Chondrocyte (in vitro differentiated cells): ENCODE measurements at places on chromosomes 5 and 9. TPM values are rescaled to one million over a fixed set of nuclear protein-coding genes. Genes with fewer than 3 reads are reported as not detected.

CPEB4 gene
- 24.7 to 27.7 TPM (median 27.1 TPM) in 3 replicates for total RNA-seq

ADRB2 gene
- total RNA-seq, result 0.40 to 1.2 TPM (median 0.54 TPM) in 3 replicates

WNT8A gene
- total RNA-seq, result not detected in 3 replicates

PAEP gene
- not detected in 3 replicates for total RNA-seq

ARL14EPL gene
- not detected in 3 replicates for total RNA-seq

PDGFRB gene
- total RNA-seq, result 331 to 532 TPM (median 499 TPM) in 3 replicates

DDX46 gene
- 32.0 to 55.8 TPM (median 37.8 TPM) in 3 replicates for total RNA-seq

DNA sequence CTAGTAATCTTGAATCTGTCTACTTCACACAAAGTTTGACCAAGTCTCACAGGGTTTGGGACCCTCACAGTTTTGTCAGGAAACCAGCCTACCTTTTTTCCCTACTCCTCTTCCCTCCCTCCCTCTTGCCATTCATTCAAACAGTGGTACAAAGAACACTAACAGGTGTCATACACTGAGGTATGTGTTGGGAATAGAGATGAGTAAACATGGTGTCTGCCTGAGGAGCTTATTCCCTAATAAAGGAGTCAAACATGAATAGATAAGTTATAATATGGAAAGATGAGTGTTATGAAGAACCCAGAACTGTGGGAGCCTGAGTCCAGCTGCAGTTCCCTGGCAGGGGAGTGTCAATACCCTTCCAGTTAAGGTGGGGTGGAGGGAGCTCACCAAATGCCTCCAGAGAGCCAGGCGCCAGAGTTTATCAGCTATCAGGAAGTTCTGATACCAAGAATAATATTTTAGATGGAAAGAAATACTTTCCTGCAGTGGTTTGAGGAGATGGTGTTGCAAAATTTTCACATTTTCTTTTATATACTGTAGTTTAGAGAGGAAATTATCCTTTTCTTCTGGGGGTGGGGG, 183.4 kb upstream of the NR3C1 start:
- H3K27me3 ChIP-seq, result no peaks in the 10 kb centered on the region
- peaks cover 14% of the 10 kb centered on the region for H3K4me1 ChIP-seq
- DNase-seq, result no peak
- no peak overlapping the region for H3K4me3 ChIP-seq

DNA sequence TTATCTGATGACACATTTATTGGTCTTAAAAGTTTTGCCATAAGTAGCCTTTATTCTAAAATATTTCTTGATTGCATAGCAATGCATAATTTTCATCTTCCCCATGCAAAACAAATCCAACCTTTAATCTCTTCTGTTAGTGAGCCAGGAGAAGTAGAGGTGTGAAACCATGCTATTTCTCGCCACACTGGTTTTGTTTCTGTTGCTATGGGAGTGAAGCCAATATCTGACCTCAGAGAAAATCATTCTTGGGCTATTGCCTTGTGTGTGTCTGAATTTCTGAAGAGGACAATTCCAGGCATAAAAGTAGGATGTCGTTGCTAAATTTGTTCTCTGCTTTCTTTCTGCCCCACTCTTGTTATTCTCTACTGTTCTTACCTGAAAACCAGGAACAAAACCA, 183.6 kb downstream of the PTTG1 start:
- H3K4me1 ChIP-seq, result no peaks in the 10 kb centered on the region
- peaks cover 1% of the 10 kb centered on the region for H3K27me3 ChIP-seq
- no peak for DNase-seq
- H3K27ac ChIP-seq, result no peak overlapping the region
- H3K4me3 ChIP-seq, result no peak overlapping the region

DNA sequence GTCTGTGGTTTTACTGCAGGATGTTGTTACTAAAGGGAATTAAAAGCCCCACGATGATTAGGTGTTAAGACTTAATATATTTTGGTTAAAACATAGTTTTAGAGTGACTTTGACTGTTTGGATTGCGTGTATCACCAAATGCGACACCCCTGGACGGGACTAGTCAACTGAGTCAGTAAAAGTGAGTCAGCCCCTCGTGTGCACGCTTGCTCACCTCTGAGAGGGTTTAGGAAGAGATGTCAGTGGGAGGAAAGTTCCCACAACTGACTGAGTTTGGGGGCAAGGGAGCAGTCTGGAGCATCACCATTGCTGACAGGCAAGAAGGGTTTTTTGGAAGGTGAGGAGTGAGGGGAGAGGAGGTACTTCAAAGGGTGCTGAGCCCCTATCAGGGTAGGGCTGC, 14.4 kb upstream of the DMRT3 start:
- H3K27me3 ChIP-seq, result peaks cover 53% of the 10 kb centered on the region
- H3K4me1 ChIP-seq, result no peaks in the 10 kb centered on the region
- no peaks in the 10 kb centered on the region for H3K36me3 ChIP-seq
- no peak for DNase-seq
- H3K27ac ChIP-seq, result no peak overlapping the region

DNA sequence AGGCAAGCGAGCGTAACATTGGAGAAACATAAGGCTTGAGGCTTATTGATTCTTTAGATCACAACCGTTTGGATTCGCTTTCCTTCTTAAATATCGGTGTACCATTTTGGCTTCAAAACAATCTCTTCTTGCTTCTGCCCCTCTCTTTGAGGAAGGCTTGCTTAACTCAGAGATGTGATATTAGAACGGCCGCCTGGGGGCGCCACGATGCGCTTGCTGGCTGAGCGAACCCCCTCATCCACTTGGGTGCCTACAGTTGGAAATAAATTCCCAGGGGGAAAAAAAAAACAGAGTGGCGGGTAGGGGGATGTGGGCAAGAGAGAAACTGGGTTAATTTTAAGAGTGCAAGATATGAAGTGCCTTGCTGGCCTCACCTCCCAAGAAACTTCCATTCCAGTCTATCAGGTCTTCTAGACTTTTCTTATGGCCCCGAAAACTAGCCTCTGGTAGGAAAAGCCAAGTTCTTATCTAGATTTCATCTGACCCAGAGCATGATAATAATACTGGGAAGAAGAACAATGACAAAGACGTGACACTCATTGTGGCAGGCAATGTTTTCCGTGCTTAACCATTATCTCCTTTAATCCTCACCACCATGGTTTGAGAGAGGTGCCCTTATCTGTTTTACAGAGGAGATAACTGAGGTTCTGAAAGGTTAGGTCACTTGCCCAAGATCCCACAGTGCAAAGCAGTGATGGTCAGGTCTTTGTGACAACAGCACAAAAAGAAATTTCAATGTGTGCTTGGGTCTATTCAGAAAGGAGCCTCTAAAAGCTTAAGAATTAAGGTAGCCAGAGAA, 115.8 kb downstream of the DPYSL3 start:
- H3K4me3 ChIP-seq, result no peak overlapping the region
- H3K27ac ChIP-seq, result no peak overlapping the region
- no peaks in the 10 kb centered on the region for H3K27me3 ChIP-seq
- H3K4me1 ChIP-seq, result peaks cover 2% of the 10 kb centered on the region
- H3K36me3 ChIP-seq, result peaks cover 33% of the 10 kb centered on the region

GRCh38 chr5:140671472-140672125, 1.8 kb downstream of the DND1 start:
- no peak overlapping the region for H3K4me3 ChIP-seq
- H3K27ac ChIP-seq, result no peak overlapping the region
- DNase-seq, result no peak
- no peaks in the 10 kb centered on the region for H3K27me3 ChIP-seq
- peaks cover 13% of the 10 kb centered on the region for H3K4me1 ChIP-seq

DNA sequence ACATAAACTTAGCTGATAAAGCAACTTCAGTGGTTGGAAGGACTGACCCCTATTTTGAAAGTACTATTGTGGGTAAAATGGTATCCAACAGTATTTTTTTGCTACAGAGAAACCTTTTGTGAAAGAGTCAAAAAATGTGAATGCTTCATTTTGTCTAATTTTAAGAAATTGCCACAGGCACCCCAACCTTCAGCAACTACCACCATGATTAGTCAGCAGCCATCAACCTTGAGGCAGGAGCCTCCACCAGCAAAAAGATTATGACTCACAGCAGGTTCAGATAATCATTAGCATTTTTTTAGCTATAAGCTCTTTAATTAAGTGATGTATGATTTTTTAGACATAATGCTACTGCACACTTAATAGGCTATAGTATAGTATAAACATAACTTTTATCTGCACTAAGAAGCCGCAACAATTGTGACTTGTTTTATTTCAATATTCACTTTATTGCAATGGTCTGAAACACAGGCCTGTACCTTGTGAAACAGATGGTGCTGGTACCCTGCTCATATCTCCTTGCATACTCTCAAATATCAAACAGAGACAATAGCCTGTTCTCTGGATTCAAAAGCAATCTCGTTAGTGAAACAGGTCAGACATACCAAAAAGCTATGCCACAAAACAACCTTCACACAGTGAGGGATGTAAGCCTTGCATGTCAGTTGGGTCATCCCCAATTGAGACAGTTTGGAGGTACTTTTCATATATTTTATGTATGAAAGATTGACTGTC, 261.2 kb upstream of the FAM174A start:
- H3K27ac ChIP-seq, result no peak overlapping the region
- no peaks in the 10 kb centered on the region for H3K36me3 ChIP-seq
- no peak for DNase-seq
- no peak overlapping the region for H3K4me3 ChIP-seq
- peaks cover 17% of the 10 kb centered on the region for H3K4me1 ChIP-seq

DNA sequence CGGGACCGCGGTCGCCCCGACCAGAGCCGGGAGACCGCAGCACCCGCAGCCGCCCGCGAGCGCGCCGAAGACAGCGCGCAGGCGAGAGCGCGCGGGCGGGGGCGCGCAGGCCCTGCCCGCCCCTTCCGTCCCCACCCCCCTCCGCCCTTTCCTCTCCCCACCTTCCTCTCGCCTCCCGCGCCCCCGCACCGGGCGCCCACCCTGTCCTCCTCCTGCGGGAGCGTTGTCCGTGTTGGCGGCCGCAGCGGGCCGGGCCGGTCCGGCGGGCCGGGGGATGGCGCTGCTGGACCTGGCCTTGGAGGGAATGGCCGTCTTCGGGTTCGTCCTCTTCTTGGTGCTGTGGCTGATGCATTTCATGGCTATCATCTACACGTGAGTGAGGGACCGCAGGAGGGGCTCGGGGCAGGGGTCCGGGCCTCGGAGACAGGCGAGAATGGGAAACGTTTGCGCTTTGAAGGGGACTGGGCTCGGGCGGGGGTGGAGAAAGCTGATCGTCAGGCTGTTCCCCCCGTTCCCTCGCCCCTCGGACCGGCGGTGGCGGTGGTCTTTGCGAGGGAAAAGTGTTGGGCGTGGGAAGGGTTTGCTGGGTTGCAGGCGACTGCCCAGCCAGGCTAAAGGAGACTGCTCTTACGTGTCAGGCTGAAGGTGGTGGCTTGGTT, 457 bp downstream of the UGCG start:
- no peak overlapping the region for H3K27ac ChIP-seq
- H3K4me3 ChIP-seq, result peak overlapping the region; percentile 80
- H3K36me3 ChIP-seq, result no peaks in the 10 kb centered on the region
- no peaks in the 10 kb centered on the region for H3K27me3 ChIP-seq
- peaks cover 7% of the 10 kb centered on the region for H3K4me1 ChIP-seq

- H3K27ac ChIP-seq, result peak overlapping the region; percentile 2
- no peak for DNase-seq
- H3K36me3 ChIP-seq, result peaks cover 1% of the 10 kb centered on the region
Observed at GRCh38 chr5:134626369-134627014, 6.1 kb downstream of the SAR1B start.

- H3K4me3 ChIP-seq, result no peak overlapping the region
- no peaks in the 10 kb centered on the region for H3K27me3 ChIP-seq
- H3K27ac ChIP-seq, result no peak overlapping the region
- no peak for DNase-seq
- peaks cover 4% of the 10 kb centered on the region for H3K4me1 ChIP-seq
Observed at GRCh38 chr5:110544603-110545002, 181.9 kb downstream of the TMEM232 start.

DNA sequence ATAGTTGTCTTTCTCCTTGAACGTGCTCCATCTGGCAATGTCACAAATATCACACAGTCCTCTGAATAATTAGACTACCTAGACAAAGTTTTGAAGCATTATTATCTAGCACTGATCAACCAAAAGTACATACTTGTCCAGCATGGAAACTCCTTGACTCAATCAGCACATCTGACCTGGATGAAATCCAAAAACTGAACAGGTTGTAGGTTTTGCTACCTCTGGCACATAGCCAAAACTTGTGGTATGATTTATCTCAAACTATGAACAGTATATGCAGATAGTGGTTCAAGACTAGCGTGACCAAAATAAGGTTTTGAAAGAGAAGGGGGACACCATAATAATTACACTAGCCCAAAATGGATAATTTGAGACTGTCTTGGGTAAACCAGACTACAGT, 158.1 kb downstream of the ARRDC3 start:
- H3K4me1 ChIP-seq, result peaks cover 4% of the 10 kb centered on the region
- no peaks in the 10 kb centered on the region for H3K27me3 ChIP-seq
- H3K36me3 ChIP-seq, result no peaks in the 10 kb centered on the region
- DNase-seq, result no peak

DNA sequence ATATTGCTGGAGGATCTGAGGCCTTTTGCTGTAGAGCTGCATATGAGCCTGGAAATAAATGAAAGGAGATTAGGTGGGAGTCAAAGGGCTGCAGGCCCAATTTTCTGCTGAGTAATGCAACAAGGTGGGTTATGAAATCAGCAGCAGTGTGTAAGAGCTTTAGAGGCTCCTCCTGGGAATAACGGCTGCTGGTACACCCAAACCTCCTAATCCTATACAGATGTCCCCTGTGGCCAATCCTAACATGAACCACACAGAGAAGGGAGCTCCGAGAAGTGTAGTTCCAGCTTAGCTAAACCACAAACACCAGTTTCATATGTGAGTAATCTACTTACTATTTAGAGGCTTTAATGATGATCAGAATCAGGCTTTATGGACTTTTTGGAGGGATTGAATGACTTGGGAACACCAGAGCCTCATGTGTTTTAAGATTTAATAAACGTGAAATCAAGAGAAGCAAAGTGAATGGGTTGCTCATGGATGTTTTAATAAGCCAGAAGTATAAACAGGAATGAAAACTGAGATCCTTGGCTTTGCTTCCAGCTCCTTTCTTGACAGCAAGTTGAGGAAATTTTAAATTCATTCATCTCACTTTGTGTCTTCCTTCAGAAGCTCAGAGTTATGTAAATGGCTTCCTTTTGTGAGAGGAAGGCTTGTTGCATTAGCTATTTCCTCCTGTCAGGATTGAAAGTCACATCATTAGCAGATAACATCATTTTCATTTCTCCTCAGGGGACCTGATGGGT, 437.5 kb downstream of the TMEM232 start:
- no peak overlapping the region for H3K4me3 ChIP-seq
- H3K36me3 ChIP-seq, result peaks cover 3% of the 10 kb centered on the region
- no peaks in the 10 kb centered on the region for H3K27me3 ChIP-seq
- DNase-seq, result no peak

DNA sequence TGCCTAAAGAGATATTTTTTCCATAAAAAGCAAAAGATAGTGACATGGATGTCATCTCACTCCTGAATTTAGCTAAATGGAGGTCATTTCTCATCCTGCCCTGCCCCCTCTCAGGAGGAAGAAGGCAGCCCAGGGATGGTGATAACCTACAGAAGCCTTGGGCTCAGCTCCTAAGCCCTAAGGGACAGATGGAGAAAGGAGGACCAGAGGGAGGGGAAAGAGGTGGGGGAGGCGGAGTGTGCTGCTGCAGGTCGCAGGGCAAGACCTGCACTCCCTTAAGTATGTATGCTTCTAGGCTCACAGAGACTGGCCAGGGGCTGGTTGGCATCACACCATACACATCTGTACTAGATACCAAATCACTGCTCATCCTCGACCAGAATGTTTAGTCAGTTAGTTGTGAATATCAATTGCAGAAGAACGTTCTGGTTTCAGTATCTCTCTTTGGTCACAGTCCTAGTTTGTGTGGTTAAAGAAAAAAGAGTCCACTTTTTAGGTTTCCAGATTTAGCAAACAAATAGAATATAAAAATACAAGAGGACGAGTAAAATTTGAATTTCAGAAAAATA, 18.4 kb upstream of the CDKN2AIPNL start:
- H3K27me3 ChIP-seq, result peaks cover 15% of the 10 kb centered on the region
- no peak overlapping the region for H3K4me3 ChIP-seq
- H3K27ac ChIP-seq, result no peak overlapping the region
- peaks cover 3% of the 10 kb centered on the region for H3K4me1 ChIP-seq
- DNase-seq, result no peak
- H3K36me3 ChIP-seq, result no peaks in the 10 kb centered on the region
